Glomerular endothelial cell (primary cell): ENCODE measurements at places on chromosomes 4 and X.

GRCh38 chr4:13348216-13348615 lies 135.9 kb downstream of the RAB28 start:
- DNase-seq: no peak

GRCh38 chr4:124694306-124694705 lies 18.2 kb downstream of the ANKRD50 start:
- no peak for DNase-seq

DNA sequence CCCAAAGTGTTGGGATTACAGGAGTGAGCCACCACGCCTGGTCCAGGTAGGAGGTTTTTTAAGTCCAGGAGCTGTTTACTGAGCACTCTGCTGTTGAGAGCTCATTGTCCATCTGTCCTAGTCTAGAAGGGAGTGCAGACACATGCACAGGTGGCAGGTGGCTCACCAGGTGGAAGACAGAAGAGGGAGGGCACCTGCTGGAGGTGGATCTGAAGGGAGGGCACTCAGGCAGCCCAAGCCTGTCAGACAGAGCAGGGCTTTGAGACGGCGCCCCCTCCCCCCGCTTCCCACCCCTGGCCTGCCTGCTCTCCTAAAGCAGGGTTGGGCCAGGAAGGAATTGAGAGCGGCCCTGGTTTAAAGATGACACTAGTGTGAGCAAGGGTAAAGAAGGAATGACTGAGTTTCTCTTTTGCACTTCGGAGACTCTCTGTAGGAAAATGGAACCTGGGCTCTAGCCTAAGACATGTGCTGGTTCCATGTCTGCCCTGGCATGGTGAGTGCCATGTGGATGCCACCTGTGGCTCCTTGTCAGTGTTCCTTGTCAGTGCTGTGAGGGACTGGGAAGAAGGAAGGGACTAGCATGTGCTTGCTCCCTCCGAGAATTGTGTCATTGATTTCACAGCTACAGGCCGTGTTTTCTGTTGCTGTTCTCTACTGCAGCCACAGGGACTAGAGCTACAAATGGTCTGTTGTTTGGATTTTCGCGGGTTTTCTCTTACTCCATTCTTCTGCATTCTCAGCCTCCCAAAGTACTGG lies 108.6 kb downstream of the TNIP2 start:
- DNase-seq: no peak

DNA sequence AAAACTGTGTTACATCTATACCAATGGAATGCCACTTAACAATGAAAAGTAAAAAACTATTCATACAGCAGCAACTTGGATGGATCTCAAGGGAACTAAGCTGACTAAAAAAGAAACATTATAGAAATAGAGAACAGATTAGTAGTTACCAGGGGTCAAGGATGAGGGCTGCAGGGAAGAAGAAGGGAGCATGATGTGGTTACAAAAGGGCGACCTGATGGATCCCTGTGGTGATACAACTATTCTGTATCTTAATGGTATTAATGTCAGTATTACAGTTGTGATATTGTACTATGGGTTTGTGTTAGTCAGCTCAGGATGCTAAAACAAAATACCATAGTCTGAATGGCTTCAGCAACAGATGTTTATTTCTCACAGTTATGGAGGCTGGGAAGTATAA lies 190.7 kb downstream of the ZNF674 start:
- no peak for DNase-seq

GRCh38 chr4:14888790-14889572 lies 113.3 kb upstream of the CPEB2 start:
- DNase-seq: no peak

DNA sequence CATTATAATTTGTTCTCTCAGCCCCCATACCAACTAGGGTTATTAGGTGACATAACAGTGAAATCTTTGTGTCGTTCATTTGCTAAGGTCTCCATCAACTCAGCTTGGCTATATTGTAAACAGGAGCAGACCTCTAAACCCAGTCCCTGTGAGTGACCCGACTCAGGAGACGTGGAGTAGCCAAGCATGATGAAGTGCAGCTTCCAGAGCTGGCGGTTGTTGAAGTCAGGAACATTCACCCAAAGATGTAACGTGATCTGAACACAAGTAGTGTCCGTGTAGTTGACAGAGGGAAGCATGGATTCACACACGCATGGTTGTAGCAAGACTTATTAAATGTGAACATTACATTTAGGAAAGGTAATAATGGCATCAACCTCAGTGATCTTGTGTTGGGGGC lies 102.3 kb downstream of the FAM193A start:
- no peak for DNase-seq

DNA sequence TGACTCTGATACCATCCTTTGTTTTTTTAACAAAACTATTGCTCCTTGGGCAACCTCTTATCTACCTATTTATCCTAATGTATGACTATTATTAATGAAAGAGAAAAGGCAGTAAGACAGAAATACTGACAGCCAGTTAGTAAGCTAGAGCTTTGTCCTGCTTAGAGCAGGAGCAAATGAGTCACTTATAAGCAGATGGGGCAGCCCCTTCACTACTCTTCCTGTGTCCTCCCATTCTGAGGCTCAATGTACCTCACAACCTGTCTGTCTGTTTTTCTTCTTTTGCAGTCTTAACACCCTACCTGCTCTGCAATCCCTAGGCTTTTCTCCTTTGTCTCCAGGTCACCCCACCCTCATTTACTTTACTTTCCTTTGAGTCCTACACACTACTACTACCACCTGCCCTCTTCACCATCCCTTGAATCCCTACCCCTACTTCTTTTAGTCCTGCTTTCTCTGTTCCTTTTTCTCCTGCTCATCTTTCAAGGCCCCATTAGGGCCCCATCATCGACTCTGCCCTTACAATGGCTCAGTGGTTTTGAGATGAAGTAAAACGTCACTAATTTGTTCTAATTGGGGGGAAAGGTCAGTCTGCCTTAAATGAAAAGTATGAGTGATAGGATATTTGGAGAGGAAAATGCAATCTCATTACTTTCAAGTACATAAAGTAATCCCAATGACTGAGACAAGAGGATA lies 294.3 kb downstream of the GUCY2F start:
- DNase-seq: no peak

- DNase-seq: no peak
These were observed 388.3 kb downstream of the PDGFC start for GRCh38 chr4:156583265-156583664.

DNA sequence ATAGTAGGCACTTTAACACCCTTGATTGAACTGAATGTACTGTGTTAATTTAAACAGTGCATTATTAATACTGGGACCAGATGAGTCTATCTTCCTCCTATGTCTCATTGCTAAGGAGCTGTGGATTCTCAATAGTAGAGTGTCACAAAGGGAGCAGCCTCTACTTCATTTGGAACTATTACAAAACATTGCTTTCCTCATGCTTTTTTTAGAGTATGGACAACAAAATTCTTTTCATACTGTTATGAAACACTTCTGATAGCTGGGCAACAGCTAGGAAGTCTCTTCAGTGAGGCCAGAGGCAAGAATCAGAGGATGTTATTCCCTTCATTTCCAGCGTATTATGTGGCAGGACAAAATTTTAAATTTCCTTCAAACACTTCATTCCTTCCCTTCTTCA lies 160.8 kb downstream of the FBXO8 start:
- no peak for DNase-seq

DNA sequence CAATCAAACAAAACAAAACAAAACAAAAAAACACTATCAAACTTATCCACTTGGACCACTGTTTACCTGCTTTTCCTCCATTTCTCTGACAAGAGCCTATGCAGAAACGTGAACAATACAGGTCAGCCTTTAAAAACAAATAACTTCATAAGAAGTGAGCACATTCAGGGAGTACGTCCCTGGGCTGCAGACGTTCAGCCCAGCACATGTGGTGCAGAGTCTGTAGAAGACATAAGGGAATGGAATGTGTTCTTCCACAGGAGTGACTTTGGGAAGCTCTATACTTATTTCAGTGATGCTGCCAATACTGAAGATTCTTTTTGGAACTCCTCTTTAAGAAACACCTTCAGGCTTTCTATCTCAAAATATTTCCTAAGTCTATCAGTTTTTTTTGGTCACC lies 120.6 kb downstream of the SPRY1 start:
- no peak for DNase-seq

GRCh38 chr4:14155803-14156202 lies 528.3 kb upstream of the BOD1L1 start:
- no peak for DNase-seq

DNA sequence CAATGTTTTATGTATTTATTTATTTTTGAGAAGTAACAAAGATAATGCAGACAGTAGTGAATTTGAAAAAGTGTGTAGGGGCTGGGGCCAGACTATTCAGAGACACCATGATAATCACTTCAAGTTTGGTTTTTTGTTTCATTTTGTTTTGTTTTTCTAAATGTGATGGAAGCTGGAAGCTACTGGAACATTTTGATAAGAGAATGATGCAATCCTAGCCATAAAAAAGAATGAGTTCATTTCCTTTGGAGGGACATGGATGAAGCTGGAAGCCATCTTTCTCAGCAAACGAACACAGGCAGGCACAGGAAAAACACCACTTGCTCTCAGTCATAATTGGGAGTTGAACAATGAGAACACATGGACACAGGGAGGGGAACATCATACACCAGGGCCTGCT lies 706.6 kb upstream of the EPHA5 start:
- no peak for DNase-seq

DNA sequence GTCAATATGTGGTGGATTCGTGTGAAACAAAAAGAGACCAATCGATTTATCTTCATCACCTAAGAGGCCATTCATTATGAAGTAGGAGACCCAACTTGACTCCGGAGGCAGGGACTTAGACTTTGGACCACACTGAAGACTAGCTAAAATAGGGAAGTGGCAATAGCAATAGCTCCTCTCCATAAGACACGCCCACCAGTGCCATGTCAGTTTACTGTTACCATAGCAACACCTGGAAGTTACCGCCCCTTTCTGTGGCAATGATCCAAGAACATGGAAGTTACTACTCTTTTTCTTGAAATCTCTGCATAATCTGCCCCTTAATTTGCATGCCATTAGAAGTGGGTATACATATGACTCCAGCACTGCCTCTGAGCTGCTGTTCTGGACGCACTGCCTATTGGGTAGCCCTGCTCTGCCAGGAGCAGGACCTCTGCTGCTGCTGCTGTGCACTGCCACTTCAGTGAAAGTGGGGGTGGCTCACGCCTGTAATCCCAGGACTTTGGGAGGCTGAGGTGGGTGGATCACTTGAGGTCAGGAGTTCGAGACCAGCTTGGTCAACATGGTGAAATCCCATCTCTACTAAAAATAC lies 163.2 kb downstream of the PRKX start:
- DNase-seq: no peak

DNA sequence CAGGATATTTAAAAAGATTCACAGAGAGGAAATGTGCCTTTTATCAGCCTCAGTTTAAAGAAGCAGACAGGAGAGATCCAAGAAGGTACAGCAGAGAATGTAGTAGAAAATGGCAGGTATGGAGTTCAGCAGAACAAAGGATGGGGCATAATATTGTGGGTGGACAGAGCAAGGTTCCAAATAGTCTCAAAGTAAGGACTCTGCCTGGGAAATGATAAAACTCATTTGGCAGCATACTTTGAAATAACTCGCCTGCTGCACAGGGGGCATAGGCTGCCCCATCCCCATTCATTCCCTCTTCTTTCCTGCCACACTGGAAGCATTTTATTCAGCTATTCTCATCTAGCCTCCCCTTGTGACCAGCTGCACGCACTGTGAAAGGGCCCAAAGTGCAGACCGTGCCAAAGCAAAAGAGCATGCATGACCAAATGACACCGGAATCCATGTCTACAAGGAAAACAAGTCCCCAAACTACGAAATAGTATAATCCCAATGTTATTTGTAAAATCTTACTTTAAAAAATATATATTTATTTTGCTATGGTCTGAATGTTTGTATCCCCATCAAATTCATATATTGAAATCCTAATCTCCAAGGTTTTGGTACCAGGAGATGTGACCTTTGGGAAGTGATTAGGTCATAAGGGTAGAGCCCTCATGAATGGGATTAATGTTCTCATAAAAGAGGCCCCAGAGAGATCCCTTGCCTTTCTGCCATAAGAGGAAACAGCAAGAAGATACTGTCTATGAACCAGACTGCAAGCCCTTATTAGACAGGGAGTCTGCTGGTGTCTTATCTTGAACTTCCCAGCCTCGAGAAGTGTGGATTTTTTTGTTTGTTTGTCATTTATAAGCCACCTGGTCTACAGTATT lies 77.4 kb upstream of the PRSS48 start:
- no peak for DNase-seq

DNA sequence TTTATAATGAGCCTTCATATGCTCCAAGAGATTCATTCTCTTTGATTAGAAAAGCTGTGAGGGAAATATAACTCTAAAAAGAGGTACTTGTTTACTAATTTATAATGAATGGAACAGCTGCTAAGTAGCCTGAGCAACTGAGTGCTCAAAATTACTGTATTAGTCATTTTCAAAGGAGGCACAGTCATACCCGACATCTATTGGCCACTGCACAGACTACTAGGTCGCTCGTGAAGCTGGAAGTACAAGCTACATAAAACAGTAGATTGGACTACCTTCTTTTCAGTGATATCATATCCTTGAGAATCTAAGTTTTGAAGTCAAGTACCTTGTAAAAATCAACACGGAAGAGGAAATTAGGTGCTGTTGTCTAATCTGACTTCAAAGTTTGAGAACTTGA lies 52.0 kb upstream of the GLRB start:
- DNase-seq: no peak

DNA sequence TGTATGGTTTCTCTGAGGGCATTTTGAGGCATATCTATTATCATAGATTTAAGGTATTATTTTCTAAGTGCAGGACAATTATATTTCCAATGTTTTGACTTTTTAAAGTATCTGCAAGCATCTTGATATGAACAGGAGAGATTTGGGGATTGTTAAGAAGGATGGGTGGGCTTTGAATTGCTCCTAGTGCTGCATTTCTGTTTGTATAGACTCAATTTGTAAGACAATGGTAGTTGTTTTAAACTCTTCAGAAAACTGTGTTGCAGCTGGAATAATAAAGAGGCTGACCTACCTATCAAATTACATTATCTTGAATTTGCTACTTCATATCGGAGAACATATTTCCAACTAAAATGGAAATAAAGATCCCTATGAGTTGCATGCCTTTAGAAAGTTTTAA lies 570.3 kb downstream of the ADGRL3 start:
- no peak for DNase-seq

GRCh38 chrX:54043056-54043455 lies 1.2 kb downstream of the PHF8 start:
- DNase-seq: no peak

DNA sequence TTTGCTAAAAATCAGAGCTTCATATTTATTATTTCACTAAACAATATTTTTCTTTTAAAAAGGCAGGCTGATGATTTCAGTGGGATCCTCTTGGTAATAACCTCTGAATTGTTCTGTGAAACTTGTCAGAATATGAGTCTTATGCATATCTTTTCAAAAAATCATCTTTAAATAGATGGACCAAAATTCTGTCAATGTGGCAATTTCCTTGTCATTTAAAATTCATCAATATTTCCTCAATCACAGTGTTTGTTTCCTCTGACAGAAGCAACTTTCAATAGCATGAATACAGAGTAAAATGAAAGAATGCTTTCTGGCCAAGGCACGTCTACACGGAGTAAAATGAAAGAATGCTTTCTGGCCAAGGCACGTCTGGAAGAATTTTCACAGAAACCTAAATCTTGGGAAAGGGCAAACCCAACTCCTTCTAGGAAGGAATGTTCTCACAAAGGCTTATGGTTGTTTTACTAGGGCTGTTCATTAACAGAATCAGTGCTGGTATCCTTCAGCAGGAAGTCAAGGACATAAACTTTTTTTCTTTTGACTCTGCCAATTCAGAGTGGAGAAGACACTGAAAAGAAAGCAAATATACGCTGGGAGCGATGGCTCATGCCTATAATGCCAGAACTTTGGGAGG lies 99.0 kb upstream of the GPR34 start:
- DNase-seq: no peak
